NCI-H446 treated with DMSO at 0.1 percent for 48 hours (cell line): ENCODE measurements at places on chromosomes 7 and 10.

GRCh38 chr10:107054469-107055156, 109.9 kb downstream of the SORCS1 start:
- DNase-seq = no peak

DNA sequence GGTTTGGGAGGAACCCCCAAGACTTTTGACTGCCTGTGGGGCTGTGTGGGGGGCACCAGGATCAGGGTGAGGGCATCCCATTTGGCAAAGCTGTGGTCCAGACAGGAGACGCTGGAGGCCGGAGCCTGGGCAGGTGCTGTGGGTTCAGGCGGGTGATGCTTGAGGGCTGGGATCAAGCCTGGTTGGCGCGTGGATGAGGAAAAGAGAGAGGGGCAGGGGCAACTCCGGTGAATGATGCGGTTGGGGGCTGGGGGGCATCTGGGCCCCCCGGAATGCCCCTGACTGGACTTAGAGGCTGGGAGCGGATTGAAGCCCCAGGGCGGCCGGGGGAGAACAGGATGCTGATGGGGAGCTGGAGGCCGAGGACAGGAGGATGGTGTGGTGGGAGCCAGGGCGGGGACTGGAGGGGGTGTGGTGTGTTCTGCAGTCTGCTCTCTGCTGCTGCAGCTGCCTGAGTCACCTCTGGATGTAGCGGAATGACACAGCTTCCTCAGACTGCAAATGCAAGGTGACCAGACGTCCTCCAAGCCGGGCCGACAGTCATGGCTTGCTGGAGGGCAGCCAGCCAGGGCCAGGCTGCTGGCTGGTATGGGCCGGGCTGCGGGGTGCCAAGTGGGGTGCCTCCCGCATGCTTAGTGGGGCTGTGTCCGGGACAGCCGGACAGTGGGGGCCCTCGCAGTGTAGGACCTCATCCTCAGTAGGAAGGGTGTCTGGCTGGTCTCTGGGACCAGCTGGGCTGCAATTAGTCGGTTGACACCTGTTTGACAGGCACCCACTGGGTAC, 3.2 kb downstream of the MAFK start:
- no peak for DNase-seq

DNA sequence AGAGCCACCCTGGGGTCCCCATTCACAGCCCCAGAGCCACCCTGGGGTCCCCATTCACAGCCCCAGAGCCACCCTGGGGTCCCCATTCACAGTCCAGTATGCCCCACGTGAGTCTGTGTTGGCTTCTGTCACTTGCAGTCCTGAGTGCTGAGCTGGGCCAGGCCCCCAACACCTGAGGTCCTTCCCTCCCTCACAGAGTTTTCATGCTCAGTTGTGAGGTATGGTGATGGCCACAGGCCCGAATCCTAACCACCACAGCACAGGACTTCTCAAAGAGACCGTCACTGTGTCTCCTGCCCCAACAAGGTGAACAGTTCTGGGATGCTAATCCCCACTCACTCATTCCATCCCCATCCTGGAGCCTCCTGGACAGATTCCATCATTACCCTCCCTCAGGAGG, 239.2 kb downstream of the PTPRN2 start:
- no peak for DNase-seq

DNA sequence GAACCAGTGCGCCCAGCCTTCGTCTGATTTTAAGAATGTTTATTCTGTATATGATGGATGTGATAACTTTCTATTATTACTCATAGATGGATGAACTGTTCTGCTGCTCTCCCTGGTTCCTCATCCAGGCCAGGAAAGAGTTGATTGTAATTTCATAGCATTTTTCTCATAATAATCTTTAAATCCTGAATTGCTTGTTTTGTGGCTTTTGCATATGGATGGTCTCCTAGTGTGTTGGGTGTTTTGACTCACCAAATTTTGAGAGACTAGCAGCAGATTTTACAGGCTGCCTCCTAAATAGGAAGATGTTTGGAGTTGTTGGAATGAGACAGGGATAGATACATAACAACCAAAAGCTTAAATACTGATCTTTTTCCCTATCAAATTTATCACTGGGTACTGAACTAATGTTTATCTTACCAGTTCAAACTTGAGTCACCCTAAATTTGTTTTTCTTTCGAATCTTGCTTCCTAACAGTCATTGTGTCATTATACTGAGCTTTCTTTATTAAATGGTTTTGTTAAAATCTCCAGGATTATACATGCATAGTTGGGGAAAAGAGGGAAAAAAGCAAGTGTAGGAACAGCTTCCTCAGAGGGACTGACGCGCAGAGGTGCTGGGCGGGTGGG, 106.0 kb upstream of the GATA3 start:
- DNase-seq = no peak

- no peak for DNase-seq
Measured at GRCh38 chr10:7233259-7233991, 177.4 kb downstream of the SFMBT2 start.

DNA sequence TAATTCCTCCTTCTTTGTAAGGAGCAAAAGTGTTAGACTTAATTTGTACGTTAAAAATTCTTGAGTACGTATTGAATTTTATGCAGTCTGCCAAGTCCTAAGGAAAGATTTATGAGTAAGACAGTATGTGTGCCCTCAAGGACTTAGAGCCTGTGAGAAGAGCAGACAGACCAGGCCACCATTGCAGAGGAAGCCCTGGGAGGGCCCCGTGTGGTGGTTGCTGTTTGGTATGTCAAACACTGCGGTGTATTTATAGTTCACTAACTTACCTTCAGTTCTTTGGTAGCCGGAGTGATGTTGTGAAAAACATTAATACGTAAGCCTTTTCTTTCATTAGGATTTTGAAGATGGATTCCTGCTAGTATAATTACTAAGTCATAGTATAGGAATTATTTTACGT, 82.9 kb downstream of the GALNT11 start:
- DNase-seq = no peak

GRCh38 chr7:16091701-16092310, 329.5 kb downstream of the CRPPA start:
- DNase-seq = no peak
